Testis (tissue), 5 donors: ENCODE measurements at places on chromosomes 13 and 19. TPM values are rescaled to one million over a fixed set of nuclear protein-coding genes. Genes with fewer than 3 reads are reported as not detected.

Gene NAT14
- 12.0 TPM for total RNA-seq

Gene WASF3
- total RNA-seq: 30.8 TPM

Gene TBC1D4
- total RNA-seq: 23.5 TPM

Gene GNG7
- 25.3 TPM for total RNA-seq

Gene KLHL1
- 0.16 TPM for total RNA-seq

Gene CTXN1
- total RNA-seq: 40.1 TPM

Gene IL11
- total RNA-seq: 2.1 TPM

Gene RAB20
- 41.1 TPM for total RNA-seq

Gene SPRYD7
- 10.3 TPM for total RNA-seq

Gene RASA3
- 16.4 TPM for total RNA-seq

Gene CACNG8
- 0.94 TPM for total RNA-seq

Gene ZNF829
- total RNA-seq: 19.9 TPM

Gene SLC15A1
- total RNA-seq: 0.37 TPM

Gene SIGLECL1
- 18.7 TPM for total RNA-seq

Gene JAK3
- total RNA-seq: 10.5 TPM

Gene IGLON5
- total RNA-seq: 13.3 TPM

Gene TJP3
- 81.1 TPM for total RNA-seq

Gene KLK1
- 1.2 TPM for total RNA-seq

Gene PARP4
- total RNA-seq: 37.9 TPM

Gene PRTN3
- 1.8 TPM for total RNA-seq

Gene ZNF556
- 2.4 TPM for total RNA-seq

Gene PSPN
- total RNA-seq: 2.9 TPM

Gene MATK
- total RNA-seq: 10.1 TPM

Gene CEACAM8
- not detected for total RNA-seq

Gene KLF2
- total RNA-seq: 74.9 TPM

Gene CEACAM19
- 11.2 TPM for total RNA-seq

Gene LGALS4
- total RNA-seq: 1.9 TPM

Gene CYP4F12
- 7.2 TPM for total RNA-seq

Gene INSR
- total RNA-seq: 96.5 TPM

Gene CEACAM21
- total RNA-seq: 1.3 TPM

Gene CASP14
- 0.12 TPM for total RNA-seq

Gene NCR1
- 0.31 TPM for total RNA-seq

Gene FCGBP
- 15.9 TPM for total RNA-seq

Gene RFPL4AL1
- not detected for total RNA-seq

Gene METTL21C
- total RNA-seq: 0.25 TPM

Gene SPACA6
- 37.8 TPM for total RNA-seq

Gene SLC1A6
- total RNA-seq: 335 TPM

Gene ZNF540
- 5.0 TPM for total RNA-seq

Gene NKPD1
- total RNA-seq: 4.2 TPM

Gene DLL3
- total RNA-seq: 4.5 TPM

Gene ANKRD24
- total RNA-seq: 21.1 TPM
